ENCODE measurements at places on chromosomes 1 and 21.

- peak; percentile 39 for DNase-seq
Measured at GRCh38 chr1:3113047-3113740, 44.2 kb downstream of the PRDM16 start.

GRCh38 chr21:14487490-14488432 lies 58.4 kb downstream of the SAMSN1 start:
- no peak for DNase-seq

- peak; percentile 80 for DNase-seq
Measured at GRCh38 chr21:40143822-40144525, 276.7 kb downstream of the PCP4 start.

- DNase-seq = no peak
Measured at GRCh38 chr1:180945551-180945950, 32.9 kb downstream of the KIAA1614 start.

DNA sequence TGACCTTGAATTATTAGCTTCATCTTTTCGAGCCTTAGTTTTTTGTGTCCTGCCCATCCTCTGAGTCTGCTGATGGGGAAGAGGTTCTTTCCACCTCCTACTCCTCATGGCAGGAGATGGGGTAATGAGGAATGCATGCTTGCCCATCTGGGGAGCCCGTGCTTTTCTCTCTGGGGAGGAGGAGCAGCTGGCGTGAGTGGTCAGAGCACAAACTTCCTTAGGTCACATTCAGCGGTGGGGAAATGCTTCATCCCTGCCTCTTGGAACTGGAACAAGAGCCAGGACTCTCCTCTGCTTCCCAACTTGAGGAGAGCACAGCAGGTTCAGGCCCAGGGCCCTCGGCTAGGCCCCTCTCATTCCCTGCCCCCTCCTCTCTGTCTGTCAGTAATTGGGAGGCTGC lies 155.0 kb downstream of the PCNX2 start:
- DNase-seq = no peak

- no peak for DNase-seq
Measured at GRCh38 chr1:43065616-43066399, 106.3 kb downstream of the EBNA1BP2 start.

GRCh38 chr1:246226041-246226440 lies 281.0 kb downstream of the SMYD3 start:
- no peak for DNase-seq

GRCh38 chr1:37288900-37289299 lies 185.5 kb upstream of the ZC3H12A start:
- DNase-seq = no peak

GRCh38 chr1:2530513-2531361 lies 674 bp upstream of the HES5 start:
- no peak for DNase-seq

GRCh38 chr1:175413367-175413766 lies 220.8 kb upstream of the KIAA0040 start:
- DNase-seq = no peak

DNA sequence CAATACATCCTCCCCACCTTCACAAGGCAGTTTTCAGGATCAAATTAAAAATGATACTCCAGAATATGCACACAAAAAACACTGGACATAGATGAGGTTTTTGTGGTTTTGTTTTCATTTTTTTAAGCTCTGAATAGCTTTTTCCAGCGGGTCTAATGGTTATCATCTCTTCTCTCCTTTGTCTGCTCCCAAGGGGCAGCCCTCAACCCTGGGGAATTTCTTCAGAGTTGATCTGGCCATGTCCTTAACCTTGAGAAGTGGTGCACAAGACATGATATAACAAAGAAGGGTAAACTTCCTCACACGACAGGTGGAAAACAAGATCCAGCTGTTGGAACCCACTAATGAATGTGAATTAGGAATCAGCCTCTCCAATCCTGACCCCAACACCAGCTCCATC lies 1.5 kb upstream of the CD244 start:
- DNase-seq = no peak

- peak; percentile 88 for DNase-seq
Measured at GRCh38 chr1:229341774-229342655, 832 bp downstream of the CCSAP start.

GRCh38 chr1:20069874-20070273 lies at the start of gene PLA2G5:
TSS of gene PLA2G5 (plus strand) at chr1:20070194. CDS start at chr1:20084831, 14,637 bp downstream.
- peak; percentile 68 for DNase-seq

GRCh38 chr1:98306517-98307089 lies 354.9 kb upstream of the SNX7 start:
- no peak for DNase-seq

DNA sequence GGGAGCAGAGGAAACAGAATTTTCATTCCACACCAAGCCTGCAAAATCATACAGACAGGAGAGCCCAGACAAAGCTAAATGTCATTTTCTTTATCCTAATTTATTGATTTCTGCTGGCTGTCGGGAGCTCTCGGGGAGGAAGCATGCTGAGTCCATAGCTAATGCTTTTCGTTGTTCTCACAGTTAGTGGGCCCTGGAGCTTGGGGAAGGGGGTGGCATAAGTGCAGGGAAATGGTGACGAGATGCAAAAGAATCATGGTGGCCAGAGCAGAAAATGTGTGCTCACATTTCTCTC lies 202.4 kb downstream of the TOMM20 start:
- no peak for DNase-seq

- DNase-seq = no peak
Measured at GRCh38 chr1:236401698-236402097, 7.6 kb downstream of the EDARADD start.

DNA sequence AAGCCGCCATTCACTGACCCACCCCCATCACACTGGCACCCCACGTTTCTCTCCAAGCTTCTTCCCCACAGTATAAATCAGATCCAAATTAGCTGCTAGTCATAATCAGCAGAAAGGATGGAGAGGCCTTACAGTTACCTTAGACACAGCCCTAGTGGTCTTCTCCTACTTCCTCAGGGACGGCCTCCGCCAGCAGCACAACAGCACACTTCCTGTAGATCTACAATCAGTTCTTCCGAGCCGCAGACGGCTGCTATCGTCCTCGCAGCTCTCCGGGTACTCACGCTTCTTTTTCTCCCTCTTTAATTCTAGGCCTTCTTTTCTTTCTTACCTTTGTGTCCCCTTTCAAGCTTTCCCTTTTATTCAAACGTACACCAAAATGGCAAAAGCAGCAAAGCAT lies 313.5 kb downstream of the SMYD3 start:
- DNase-seq = no peak

- DNase-seq = no peak
Measured at GRCh38 chr21:39670701-39671100, 58.0 kb downstream of the B3GALT5 start.

GRCh38 chr1:54229281-54229891 lies 29.4 kb downstream of the MRPL37 start:
- peak; percentile 61 for DNase-seq

- no peak for DNase-seq
Measured at GRCh38 chr1:7103361-7103782, 318.1 kb downstream of the CAMTA1 start.

GRCh38 chr1:171654201-171654941 lies 1.9 kb upstream of the MYOC start:
- DNase-seq = peak; percentile 39

DNA sequence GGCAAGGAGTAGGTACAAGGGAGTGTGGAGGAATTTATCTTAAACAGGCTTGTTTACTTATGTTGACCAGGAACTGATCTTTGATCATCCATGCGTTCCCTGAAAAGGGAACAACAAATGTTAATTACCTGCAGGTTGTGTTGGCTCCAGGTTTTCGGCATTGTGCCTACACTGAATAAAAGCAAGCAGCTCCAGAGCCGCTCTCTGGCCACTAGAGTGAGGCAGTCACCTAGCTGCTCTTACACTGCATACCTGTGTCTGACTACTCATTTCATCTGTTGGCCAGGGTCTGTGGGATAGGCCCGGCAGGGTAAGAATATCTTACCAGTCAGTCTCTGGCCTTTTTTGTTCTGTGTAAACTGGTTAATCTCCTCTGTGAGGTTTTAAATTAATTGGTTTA lies 183.6 kb downstream of the HFM1 start:
- DNase-seq = no peak

DNA sequence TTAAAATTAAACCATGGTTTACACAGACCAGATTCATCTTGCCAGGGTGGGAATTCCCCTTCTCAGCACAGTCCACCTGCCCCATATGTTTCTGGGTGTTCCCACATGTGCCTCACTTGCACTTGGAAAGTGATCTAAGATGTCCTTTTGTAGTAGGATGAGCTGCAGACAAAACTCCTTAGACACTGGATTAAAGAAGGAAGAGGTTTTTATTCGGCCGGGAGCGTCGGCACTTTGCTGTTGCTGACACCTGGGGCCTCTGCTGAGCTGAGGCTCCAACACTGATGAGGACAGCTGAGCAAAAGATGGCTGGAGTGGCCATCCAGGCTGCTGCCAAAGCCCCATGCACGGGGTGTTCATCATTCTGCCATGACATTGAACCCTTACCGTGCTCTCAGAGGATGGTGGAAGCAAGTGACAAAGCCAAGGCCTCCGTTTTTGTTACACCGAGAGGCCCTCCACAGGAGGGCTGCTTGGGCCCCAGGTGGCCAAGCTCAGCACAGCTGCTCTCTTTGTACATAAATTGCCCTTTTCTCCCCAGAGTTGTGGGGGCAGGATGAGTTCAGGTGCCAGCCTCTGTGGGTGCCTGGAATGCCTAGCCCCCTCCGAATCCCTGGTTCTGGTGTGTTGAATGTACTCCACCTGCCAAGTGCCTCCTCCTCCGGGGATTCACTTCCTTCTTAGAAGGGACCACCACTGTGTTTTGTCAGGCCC lies 7.3 kb upstream of the ACOT11 start:
- DNase-seq = no peak

GRCh38 chr1:54982739-54983138 lies 2.3 kb downstream of the TMEM61 start:
- DNase-seq = no peak

DNA sequence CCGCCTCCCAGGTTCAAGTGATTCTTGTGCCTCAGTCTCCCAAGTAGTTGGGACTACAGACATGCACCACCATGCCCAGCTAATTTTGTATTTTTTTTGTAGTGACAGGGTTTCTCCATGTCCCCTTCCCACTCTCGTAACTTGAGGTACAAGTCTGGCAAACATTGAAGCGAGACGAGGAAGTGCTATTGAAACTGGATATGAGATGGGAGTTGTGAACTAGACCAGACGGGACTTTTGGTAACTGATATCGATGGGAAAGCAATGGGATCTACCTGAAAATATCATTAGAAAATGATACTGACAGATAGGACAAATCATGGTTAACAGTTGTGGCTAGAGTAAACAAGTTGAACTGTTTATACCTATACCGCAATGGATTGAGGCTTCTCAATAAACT lies 95.2 kb upstream of the TRABD2B start:
- DNase-seq = no peak

DNA sequence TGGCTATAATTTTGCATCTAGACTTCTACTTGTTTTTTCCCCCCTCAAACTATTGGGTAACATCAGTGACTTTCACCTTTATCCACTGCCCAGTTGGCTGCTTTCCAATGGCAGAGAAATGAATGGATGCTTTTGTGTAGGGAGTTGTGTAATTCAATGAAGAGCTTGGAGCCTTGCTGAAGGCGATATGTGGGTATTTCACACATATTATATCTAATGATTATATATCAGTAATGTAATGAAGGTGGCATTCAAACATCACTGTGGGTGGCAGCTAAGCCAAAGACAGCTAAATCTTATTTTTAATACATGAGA lies 81.2 kb downstream of the TGFB2 start:
- no peak for DNase-seq

GRCh38 chr1:23793018-23793781 lies 2.3 kb downstream of the LYPLA2 start:
- DNase-seq = no peak

DNA sequence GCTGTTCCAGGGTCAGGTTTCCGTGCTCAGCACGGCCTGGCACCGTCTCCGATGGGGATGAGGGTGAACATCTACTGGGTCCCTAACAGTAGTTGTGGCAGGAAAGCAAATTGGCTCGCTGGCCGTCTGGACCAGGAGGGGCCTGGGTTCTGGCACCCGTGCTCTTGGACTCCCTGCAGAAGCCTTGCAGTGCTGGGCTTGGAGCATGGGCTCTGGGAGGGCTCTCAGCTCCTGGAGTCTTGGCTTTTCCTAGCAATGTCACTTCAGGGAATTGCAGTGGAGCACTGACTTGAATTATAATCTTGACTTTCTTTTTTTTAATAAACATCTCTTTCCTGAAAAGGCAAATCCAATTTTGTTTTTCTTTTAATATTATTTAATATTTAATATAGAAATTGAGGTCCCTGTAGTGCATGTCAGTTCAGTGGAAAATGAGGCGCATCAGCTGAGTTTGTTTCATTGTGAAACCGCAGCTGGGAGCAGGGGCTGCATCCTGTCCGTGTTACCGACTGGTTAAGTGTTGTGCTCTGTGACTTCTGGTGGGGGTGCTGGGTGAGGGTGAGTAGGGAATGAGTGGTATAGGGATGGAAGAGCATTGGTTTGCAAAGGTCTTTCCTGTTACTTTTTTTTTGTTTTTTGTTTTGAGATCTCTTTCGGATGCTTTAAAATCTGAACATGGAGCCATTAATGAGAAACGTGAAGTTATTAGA lies 64.1 kb downstream of the PEX14 start:
- DNase-seq = no peak

DNA sequence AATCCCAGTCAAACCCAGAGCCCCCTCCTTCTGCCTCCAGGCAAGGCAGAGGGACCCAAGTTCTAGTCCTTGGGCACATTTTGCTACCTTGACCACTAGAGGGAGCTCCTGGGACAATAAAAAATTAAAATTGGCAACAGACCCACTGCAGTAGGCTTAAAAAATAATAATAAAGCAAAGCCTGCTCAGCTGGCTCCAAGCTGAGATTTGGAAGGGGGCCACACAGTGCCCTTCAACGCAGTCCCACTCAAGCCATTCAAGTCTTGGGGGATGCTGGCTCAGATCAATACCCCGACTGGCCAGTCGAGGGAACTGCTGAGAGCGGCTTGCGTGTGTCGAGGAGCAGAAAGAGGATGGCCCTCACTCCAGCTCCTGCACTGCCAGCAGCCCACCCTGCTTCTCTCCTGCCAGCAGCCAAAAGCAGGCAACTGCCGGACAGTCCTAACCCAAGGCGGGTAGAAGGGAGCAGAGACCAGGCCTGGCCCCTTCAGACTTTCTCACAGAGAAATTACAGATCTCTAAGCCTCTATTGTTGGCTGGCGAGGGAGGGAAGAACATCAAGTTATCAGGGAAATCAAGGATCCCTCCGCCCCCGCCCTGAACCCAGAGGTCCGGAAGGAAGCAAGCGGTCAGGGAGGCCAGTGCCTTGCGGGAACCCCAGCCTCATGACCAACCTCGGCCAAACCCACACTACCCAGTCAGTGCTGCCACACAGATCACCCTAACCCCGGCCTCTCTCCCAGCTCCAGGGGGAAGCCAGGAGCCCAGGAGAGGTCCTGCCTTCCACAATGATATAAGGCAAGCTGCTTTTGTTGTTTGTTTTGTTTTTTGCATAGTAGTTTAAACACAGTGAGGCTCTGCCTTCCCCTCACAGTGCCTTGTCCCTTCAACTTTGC lies 4.9 kb upstream of the ALDH4A1 start:
- DNase-seq = peak; percentile 62

GRCh38 chr1:226034482-226034881 lies 28.0 kb upstream of the H3-3A start:
- DNase-seq = peak; percentile 46

DNA sequence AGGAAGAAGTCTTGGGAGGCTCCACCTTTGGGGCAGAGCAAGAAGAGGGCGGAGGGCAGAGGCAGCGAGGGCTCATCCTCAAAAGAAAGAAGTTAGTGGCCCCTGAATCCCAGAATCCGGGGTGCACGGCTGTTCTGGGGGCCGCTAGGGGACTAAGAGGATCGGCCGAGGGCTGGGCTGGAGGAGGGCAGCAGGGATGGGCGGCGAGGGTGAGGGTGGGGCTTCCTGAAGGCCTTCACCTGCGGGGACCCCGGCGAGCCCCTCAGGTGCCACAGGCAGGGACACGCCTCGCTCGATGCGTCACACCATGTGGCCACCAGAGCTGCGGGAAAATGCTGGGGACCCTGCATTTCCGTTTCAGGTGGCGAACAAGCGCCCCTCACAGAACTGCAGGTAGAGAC lies 23.9 kb downstream of the COL6A1 start:
- DNase-seq = no peak
